ENCODE measurements at places on chromosomes 2 and 18.

DNA sequence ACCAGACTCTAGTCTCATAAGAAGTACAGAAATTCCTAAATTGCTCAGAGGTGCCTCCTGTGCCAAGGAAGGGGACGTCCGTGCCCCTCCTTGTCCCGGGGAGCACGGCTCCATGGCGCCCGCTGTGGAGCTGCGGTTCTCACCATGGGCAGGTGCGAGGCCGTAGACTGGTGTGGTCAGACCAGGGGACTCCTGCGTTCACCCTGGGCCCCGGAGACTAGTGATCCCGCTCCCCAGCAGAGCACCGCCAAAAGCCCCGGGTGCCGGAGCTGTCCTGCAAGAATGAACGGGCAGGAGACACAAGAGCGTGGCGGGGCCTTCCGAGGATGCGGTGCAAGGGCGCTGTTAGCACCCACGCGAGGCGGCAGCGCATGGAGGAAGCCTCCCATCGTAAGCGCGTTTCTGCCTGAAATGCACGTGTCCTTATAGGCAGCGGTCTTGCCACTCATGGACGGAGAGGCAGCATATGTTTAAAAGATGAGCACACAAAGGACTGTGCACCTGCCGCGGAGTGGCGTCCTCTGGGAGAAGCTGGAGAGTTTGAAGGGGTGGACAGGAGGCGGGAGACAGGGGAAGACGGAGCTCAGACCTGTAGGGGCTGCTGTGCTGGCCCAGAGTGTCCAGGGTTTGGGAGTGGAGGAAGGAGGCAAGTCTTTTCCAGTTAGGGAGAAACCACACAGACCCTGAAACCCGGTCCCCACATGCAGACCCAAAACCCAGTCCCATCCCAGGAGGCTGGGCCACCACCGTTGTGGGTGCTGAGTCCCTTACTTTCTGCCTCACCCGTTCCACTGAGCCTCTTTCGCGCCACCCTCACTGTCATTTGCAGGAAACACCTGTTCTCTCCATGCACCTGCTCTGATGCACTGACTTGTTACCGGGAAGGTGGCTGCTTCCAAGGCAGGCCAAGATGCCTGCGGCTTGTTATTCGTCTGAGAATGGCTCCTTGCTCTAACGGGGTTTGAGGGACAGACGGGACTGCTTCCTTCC lies 7.5 kb upstream of the KCNG2 start:
- no peak for DNase-seq

DNA sequence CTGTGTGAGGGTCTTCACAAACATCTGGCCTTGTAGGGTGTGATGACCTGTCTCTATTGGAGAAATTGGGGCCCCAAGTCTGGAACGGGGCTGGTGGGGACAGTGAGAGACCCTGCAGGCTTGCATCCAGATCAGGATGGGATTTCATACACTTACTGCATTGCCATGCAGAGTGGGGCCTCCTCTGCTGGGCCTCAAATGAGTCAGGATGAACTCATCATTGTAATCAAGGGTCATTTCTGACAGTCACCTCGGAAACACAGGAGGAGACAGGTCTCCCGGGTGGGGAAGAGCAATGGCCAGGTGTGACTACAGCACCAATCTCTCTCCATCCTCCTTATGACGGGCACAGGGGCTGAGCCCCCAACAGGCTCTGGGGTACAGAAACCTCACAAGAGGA lies 48.1 kb upstream of the GALR1 start:
- no peak for DNase-seq

DNA sequence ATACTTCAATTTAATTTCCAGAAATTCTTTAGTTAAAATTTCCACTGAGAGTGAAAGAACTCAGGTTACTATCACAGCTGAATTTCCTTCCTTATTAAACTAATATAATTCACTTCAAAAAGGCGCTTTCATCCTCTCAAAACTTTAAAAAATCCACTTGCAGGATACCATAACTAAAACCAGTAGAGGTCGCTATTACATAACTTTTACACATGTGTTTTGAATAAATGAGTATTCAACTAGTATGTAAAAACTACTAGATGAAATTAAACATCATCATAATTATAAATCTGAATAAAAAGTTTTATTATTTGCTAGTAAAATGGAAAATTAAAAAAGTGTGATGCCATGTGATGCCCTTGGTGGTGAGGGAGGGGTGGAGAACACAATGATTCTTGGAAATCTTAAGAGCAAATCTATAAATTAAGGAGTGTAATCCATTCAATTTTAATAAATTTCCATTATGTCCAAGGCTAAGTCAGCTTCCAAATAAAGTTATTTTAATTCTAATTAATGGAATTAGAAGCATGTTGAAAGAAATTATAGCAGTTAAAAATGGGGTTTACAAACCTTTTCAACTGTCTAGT lies 61.4 kb downstream of the SOS1 start:
- no peak for DNase-seq

- no peak for DNase-seq
These were observed 463.2 kb upstream of the CDH7 start for GRCh38 chr18:65287652-65288051.

GRCh38 chr18:44714376-44714775 lies 33.7 kb downstream of the SETBP1 start:
- DNase-seq = no peak

GRCh38 chr2:236856848-236857235 lies 228.8 kb upstream of the COPS8 start:
- no peak for DNase-seq

GRCh38 chr2:148495586-148495985 lies 149.0 kb upstream of the EPC2 start:
- DNase-seq = no peak

- no peak for DNase-seq
These were observed 179.6 kb downstream of the ZBTB7C start for GRCh38 chr18:48229552-48229981.

GRCh38 chr2:56971383-56971974 lies 787.7 kb downstream of the CCDC85A start:
- no peak for DNase-seq

- no peak for DNase-seq
These were observed 476 bp downstream of the VSNL1 start for GRCh38 chr2:17540813-17541530.

- DNase-seq = no peak
These were observed 32.7 kb upstream of the ZDBF2 start for GRCh38 chr2:206241736-206242135.

DNA sequence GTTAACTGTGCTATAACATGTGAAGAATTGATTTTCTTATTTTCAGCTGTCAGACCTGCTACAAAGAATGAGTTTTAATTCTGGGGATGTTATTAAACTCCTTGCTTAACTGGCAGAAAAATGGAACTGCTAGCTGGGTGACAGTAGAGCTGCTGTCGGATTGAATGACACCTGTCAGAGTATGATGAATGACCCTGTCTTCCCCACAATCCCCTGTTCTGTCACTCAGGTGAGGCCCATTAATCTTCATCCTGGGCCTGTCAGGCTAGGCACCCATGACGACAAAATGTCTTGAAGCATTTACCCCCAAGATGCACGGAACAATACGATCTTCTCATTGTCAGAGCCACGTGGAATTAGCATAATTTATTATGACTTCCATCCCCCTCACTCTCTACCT lies 129.9 kb upstream of the ETAA1 start:
- DNase-seq = no peak

DNA sequence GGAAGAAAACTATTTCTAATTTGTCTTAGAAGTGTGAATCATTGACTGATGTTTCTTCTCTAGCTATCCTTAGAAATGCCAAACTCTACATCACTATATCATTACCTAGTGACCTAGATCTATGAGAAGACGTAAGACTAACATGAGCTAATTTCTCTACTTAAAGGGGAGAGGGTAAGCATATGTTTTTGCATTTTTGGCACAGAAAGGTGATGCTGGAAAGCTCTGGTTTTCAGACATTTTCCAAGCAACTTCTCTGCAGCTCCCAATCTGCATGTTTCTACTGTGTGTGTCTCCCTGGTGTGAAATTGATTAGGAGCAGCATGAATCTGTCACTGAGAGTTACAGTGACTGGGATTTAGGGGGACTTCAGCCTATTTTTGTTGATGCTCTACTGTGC lies 235.2 kb upstream of the LINC00305 start:
- no peak for DNase-seq

DNA sequence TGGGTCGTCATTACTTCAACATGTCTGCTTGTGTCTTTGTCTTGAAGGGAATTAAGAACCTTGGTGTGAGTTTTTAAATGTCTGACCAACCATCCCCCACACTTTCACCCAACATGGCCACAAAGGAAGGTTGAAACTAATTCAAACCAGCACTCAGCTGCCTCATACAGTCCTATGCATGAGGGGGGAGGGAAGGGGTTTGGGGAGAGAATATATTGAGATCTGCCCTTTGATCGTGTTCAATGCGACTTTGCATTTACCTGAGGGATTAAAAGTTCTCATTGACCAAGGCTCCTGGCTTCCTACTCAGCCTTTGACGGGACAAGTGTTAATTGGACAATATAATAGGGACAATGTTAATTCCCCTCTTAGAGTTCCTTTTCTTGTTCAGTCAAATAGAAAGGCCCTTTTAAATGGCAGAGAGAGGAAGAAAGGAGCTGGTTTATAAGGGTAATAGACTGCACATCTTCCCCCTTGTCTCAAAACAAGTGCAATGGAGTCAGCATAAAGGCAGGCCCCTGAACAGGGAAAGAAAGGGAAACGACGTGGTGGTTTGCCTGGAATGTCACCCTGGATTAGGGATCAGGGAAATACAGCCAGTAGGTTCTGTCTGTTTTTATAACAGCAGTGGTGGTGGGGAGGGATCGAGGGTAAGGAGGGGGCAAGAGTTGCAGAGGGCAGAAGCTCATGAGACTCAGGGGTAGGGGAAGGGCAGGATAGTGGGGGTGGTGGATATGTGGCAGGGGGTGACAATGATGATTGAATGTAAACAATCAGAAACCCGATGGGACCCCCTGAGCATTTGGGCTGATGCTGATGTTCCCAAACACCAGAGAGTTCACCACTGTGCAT lies 198.7 kb downstream of the MYCN start:
- DNase-seq = no peak

DNA sequence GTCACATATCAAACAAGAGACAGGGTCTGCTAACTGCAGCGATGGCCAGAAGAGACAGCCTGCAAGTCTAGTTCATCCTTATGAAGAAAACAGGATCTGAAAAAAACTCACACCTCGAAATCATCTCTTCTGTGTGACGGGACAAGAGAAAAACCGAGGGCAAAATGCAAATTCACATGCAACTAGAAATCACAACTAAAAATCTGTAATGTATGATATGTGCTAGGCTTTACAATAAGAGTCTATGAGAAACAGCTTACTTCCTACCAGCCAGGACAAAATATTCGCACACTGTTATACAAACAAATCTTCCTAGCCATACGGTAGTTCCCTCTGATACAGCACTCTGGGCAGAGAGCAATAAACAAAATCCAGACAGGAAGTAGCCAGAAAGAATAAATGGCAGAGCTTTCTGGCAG lies 48.8 kb downstream of the ANKRD44 start:
- DNase-seq = no peak

DNA sequence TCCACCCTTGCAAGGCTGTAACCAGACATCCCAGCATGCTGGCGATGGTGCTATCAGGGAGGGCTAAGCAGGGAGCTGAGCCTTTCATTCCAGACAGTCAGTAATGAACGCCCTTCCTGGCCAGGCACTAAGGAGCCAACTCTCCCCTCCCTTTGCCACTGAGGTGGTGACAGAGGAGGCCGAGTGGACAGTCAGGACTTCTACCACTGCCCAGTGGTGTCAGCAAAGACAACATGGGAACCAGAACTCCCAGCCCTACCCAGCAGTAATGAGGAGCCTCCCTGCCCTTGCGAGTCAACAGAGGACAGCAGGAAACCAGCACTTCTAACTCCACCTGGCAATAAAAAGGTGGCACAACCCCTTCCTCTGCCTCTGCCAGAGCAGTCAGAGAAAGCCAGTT lies 68.6 kb downstream of the ZAP70 start:
- DNase-seq = no peak

DNA sequence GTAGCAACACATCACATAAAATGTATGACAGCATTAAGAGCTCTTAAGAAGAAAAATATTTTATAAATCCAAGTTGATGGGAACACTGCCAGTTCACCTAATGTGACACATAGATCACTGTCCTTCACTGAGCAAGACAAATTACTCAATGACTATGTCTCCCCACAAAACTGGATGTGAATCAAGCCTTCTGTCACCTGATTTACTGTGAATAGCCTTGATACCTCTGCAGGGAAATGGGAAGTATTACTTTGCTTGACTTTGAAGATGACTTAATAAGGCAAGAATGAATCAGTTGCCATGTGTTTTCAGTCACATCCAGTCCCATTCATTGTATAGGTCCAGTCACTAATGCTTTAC lies 94.6 kb downstream of the NYAP2 start:
- no peak for DNase-seq

- DNase-seq = no peak
These were observed 10.1 kb downstream of the SLC9A4 start for GRCh38 chr2:102483086-102483485.

- DNase-seq = no peak
These were observed 61.4 kb downstream of the TWIST2 start for GRCh38 chr2:238908960-238909951.

- no peak for DNase-seq
These were observed 103.0 kb upstream of the FBXO11 start for GRCh38 chr2:48009256-48009655.

DNA sequence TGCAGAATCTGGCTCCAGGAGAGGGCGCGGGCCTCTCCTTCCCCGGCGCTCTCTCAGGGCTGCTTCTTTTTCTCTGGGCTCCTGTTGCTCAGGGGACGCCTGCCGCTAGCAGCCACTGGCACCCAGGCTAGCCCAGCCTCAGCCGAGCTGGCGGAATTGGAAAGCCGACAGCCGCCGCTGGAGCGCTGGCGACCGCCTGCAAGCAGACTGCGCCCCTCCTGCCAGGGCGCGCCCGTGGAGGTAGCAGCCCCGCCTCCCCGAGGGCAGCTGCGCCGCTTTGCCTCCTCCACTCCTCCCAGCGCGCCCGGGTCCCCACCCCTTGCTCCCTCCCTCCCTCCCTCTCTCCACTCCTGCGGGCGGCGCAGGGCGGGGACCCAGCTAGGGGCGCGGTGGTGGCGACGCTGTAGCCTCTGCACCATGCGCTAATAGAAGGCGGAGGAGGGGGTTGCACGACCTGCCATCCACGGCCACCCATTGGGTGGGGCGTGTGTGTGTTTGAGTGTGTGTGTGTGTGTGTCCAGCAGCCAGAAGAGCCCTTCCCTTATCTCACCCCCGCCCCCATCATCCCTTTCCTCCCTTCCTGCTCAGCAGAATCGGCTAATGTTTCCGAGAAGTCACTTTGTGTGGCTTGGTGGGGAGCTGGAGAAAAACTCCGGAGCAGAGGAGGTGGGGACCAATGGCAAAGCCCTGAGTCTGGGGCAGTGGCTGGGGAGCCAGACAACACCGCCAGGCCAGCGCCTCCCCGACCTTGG lies at the start of gene SCN9A:
Gene SCN9A, minus strand, starts transcription at position 209 of the 752 bp plus-strand sequence. CDS start 64,188 bp downstream, outside the sequence.
- peak; percentile 47 for DNase-seq

DNA sequence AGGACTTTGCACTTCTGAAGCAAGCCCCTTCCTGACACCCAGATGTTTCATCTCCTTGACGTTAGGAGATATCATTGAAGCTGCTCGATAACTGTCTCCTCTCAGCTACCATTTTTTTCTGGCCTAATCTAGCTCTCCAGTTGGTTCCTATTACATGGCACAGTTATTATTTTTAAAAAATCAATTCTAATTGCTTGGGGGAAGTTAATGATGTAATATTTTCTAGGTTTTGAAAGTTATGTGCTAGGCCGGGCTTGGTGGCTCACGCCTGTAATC lies 22.5 kb upstream of the RAB31 start:
- no peak for DNase-seq

All from activated naive CD8-positive, alpha-beta T cell treated with anti-CD3 and anti-CD28 coated beads, Interleukin-2, amount 10 ng/mL, durations not matched to agents 7 days and 5 days (primary cell).